ENCODE measurements at places on chromosomes 2 and 18.

DNA sequence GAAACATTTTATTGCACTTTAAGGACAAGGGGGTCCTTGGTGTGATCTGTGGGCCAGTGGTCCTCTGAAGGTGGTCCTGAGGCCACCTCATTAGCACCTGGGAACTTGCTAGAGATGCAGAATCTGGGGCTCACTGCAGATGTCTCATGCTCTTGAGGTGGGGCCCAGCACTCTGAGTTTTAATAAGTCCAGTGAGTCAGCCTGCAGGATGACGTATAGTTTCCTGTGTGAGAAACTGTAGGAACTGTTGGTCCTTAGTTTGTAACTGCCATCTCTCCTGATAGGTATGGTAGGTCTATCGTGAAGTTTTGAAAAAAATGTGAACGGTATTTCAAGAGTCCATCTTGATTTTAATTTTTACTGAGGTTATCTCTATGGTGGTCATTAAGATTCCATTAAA is 2.8 kb downstream of the TRPM8 start:
- no peak for DNase-seq

DNA sequence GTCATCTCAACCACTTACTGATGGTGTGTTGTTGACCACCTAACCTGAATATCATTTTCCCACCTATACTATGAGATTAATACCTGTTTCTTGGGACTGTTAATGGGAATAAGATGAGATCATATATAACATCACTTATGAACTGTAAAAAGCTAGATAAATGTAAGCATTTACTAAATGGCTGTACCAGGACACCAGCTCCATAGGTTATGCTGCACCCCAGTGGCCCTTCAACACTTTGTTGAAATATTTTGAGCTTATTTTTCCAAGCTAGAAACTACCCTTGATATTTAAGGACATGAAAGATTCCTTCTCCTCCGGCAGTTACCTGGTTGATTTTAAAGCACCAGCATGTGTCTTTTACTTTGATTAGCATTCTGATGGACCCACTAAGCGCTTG is 138.0 kb upstream of the CDCA7 start:
- DNase-seq, result no peak

GRCh38 chr2:9347411-9347881 is 75.9 kb downstream of the ITGB1BP1 start:
- DNase-seq, result no peak

DNA sequence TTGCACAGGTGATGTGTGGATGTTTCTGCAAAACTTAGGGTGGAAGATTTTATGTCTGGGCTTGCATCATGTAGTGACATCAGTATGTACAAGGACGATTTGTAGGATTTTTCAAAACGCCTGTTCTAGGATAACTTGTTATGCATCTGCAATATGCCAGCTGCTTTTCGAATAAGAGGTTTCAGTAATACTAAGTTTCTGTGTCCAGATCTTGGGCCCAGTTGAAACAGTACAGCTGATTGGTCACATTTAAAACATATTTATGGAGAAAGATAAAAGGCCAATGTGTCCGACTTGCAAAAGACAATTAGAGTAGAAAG is 1.2 kb downstream of the PTPN4 start:
- no peak for DNase-seq

DNA sequence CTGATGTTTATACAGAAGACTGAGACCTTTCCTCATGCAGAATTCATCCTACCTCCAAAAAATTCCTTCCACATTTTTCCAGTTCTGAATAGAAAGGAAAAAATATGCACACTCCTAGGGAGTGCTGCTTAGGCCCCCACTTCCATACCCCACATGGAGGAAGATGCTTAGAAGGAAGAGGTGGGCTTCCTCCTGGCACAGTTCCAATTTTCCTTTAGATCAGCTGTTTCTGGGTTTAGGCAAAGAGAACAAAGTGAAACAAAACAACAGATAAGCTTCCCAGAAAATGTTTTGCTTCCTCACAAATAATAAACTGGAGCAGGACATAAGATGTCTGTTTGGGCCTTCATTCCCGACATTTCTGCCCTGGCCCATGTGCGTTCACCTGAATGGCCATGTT is 172.6 kb downstream of the PRPF40A start:
- no peak for DNase-seq
